ENCODE measurements at places on chromosomes 4 and X.

DNA sequence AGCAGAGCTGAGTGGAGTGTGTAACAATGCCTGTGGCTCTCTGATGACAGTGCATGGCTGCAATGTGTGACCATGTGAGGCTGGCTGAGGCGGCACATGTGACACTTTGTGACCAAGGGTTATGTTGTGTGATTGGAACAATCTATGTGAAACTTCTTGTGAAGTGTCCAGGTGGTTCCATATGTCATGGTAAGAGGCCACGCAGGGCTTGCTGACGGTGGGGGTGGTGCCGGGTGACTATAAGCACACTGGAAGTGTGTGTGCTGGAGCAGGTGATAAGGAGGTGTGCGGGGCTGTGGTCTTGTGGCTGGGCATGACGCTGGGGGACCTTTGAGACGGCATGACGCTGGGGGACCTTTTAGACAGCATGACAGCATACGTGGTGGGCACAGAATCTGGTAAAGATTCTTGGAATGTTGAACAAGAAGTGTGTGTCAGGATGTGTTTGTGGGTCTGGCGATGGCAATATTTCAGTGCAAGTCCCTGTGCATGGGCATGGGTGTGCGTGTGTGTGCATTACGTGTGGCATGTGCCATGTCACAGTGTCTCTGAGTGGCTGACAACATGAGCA lies 7.4 kb upstream of the HDAC6 start:
- no peak for DNase-seq

- peak; percentile 47 for DNase-seq
These were observed 5.5 kb downstream of the TMEM131L start for GRCh38 chr4:153471698-153472093.

DNA sequence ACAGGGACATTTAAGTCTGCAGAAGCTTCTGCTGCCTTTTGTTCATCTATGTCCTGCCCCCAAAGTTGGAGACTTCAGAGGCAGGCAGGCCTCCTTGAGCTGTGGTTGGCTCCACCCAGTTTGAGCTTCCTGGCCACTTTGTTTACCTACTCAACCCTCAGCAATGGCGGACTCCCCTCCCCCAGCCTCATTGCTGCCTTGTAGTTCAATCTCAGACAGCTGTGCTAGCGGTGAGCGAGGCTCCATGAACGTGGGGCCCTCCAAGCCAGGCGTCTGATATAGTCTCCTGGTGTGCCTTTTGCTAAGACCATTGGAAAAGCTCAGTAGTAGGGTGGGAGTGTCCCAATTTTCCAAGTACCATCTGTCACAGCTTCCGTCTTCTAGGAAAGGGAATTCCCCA lies 170.1 kb downstream of the CCNG2 start:
- DNase-seq, result no peak

DNA sequence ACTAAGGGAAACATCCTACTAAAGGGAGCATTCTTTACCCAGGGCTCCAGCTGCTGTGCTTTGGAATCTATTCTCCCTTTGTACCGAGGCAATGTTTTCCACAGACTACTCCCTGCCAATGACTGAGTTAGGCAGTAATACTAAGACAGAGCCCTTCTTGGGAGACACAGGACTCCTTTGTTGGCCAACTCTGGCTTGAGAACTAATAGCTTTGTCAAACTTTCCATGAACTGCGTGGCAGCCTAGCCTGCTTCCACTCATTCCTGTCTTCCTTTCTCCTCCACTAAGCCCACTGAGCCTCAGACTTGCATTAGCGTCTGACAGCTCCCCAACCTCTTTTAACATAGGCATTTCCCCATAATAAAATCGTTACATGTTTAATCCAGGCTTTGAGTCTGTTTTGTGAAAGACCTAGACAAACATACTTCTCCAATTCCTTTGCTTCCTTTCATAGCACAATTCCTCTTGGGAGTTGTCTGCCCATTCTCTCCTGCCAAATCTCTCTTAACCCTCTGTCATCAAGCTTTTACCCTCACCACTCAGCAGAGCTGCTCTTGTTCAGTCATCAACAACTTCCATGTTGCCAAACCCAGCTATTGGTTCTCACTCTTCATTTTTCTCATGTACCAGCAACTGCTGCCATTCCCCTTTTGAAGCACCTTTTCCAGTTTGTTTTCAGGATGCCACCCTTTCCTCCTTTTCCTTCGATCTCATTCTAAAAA lies 300.3 kb upstream of the IGFBP7 start:
- DNase-seq, result no peak
